Activated T-cell treated with anti-CD3 and anti-CD28 coated beads, Interleukin-2, amount 50 U/mL, for 24 hours (primary cell): ENCODE measurements at places on chromosomes 13 and 19.

- DNase-seq: peak; percentile 88
Observed at GRCh38 chr19:14073261-14073924, 807 bp downstream of the MISP3 start.

DNA sequence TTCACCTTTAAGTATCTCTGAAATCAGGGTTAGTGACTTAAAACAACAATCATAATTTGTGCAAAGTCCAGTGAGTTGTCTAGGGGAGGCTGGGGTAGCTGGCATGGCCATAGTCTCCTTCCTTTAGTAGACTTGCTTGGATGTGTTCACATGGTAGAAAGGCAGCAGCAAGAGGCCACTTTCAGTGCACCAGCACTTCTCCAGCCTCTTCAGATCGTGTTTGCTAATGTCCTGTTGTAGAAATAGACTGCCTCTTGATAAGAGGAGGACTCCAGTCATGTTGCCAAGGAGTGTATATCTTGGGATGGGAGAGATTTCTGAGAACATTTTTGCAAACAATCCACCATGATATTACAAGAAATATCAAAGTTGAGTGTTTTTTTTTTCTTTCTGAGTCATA, 22.9 kb downstream of the WDFY2 start:
- DNase-seq: no peak

GRCh38 chr19:33175886-33176669, 18.1 kb upstream of the LRP3 start:
- no peak for DNase-seq

GRCh38 chr13:112669881-112670499, 19.8 kb upstream of the ATP11A start:
- DNase-seq: no peak

- DNase-seq: no peak
Observed at GRCh38 chr19:12199757-12200419, 37.0 kb downstream of the ZNF136 start.

DNA sequence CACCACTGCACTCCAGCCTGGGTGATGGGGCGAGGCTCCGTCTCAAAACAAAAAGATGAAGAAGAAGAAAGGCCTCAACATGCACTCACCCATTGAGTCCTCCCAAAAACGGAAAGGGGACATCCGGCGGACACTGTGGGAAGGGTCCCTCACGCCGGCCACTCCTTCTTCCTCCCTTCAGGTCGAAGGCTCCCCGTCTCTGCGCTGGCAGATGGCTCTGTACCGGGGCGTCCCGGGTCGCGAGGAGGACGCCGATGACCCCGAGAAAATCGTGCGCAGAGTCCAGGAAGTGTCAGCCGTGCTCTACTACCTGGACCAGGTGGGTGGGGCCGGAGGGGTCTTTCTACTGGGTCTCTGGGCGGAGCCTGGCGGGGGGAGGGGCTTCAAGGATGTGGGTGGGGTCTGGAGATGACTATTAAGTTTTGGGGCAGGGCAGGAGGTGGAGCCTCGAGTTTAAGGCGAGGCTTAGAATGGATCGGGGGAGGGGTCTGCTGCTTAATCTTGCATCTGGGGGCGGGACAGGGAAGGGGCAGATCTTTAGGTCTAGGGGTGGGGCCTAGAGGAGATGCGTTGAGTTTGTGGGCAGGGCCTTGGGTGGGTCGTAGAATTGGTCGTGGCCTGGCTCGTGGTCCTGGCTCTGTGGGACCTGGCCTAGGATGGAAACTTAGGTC, 90.2 kb downstream of the MAP4K1 start:
- no peak for DNase-seq

- DNase-seq: no peak
Observed at GRCh38 chr13:82467626-82468025, 1414.6 kb downstream of the SLITRK1 start.

GRCh38 chr13:41026788-41027187, 7.7 kb upstream of the ELF1 start:
- no peak for DNase-seq
